Stimulated activated CD8-positive, alpha-beta memory T cell treated with anti-CD3 and anti-CD28 coated beads, Interleukin-12 subunit alpha, Interleukin-12 subunit beta, amount 100 ng/mL, for 4 hours (primary cell): ENCODE measurements at places on chromosomes 3 and 15.

- no peak for DNase-seq
These were observed 59.9 kb upstream of the RNU6-1 start for GRCh38 chr15:67899596-67900283.

GRCh38 chr3:172905451-172905850 is 154.9 kb downstream of the ECT2 start:
- no peak for DNase-seq

- no peak for DNase-seq
These were observed 279.3 kb upstream of the CTNNB1 start for GRCh38 chr3:40920041-40920440.

DNA sequence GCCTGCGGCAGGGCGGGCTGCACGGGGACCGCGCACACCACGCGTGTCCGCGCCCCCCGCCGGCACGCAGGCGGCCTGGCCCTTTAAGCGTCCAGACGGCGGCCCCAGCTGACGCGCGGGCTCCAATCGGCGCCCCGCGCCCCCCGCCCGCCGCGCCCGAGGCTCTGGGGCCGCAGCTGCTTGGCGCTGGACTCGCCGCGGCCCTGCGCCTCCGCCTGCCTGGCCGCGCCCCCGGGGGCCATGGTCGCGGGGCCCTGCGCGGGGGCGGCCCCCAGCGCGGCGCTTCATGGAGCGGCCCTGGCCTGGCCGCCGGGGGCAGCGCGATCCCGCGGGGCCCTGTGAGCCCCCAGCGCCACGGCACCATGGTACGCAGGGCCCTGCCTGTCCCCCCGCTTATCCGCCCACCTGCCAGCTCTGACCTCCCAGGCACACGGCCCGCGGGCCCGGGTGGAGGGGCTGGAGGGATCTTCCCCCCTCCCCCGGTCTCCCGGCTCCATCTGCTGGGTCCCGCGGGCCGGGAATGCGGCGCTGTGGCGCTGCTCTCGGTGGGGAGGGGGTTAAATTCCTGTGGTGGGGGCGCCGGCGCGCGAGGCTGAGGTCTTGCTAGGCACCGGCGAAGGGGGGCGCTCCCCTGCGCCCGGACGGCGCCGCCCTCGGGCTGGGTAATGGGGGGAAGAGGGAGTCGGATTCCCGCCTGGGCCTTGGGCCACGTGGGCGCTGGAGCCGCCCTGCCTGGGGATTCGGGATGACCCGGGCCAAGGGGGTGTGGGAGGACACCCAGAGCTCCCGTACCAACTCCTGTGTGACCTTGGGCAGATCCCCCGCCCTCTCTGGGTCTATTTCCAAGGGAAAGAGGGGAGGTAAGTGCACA is 1.1 kb downstream of the ZBTB47 start:
- DNase-seq, result no peak

DNA sequence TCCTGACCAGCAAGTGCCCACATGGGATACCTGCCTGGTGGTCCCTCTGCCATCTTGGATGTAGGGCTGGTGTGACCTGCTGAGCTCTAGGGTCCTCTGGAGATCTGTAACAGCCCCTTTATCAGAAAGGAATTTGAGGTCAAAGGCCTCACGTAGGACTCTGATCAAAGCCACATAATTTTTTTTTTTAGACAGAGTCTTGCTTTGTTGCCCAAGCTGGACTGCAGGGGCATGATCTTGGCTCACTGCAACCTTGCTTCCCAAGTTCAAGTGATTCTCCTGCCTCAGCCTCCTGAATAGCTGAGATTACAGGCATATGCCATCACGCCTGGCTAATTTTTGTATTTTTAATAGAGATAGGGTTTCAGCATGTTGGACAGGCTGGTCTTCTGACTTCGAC is 9.5 kb downstream of the ITGB5 start:
- DNase-seq, result no peak
